ENCODE measurements at places on chromosomes 3 and 15. TPM values are rescaled to one million over a fixed set of nuclear protein-coding genes. Genes with fewer than 3 reads are reported as not detected.

Gene TMEM212
- total RNA-seq, result not detected

Gene EEFSEC
- 6.3 TPM for total RNA-seq

Gene HRH1
- 11.4 TPM for total RNA-seq

Gene GOLGA8N
- total RNA-seq, result 11.4 TPM

Gene PLCL2
- 10.6 TPM for total RNA-seq

Gene RLBP1
- total RNA-seq, result not detected

Gene CTSH
- total RNA-seq, result 102 TPM

Gene TRIM42
- total RNA-seq, result not detected

Gene PDCD10
- total RNA-seq, result 58.1 TPM

Gene CTXN2
- total RNA-seq, result not detected

Gene SV2B
- total RNA-seq, result under 0.01 TPM

Gene PEX11A
- 5.8 TPM for total RNA-seq

Gene GOLGA6A
- not detected for total RNA-seq

Gene GOLGA8M
- 2.5 TPM for total RNA-seq

Gene SCAANT1
- not detected for total RNA-seq

Gene HACD3
- total RNA-seq, result 80.5 TPM

Gene HGD
- total RNA-seq, result not detected

Gene BNC1
- total RNA-seq, result 11.3 TPM

Gene POTEB3
- total RNA-seq, result not detected

Gene GABRB3
- 2.7 TPM for total RNA-seq

Gene MELTF
- 1.00 TPM for total RNA-seq

Gene SLCO2A1
- under 0.01 TPM for total RNA-seq

Gene NPAP1
- not detected for total RNA-seq

Gene VIPR1
- not detected for total RNA-seq

Gene CISH
- total RNA-seq, result 0.62 TPM

All from uterine smooth muscle cell (primary cell).